ENCODE measurements at places on chromosomes 7 and 10.

- peak; percentile 11 for DNase-seq
Observed at GRCh38 chr7:76122516-76123239, 74.8 kb downstream of the MDH2 start.

- no peak for DNase-seq
Observed at GRCh38 chr7:129535896-129536295, 33.6 kb downstream of the SMKR1 start.

- DNase-seq: peak; percentile 73
Observed at GRCh38 chr7:50281680-50282445, 22.7 kb upstream of the IKZF1 start.

DNA sequence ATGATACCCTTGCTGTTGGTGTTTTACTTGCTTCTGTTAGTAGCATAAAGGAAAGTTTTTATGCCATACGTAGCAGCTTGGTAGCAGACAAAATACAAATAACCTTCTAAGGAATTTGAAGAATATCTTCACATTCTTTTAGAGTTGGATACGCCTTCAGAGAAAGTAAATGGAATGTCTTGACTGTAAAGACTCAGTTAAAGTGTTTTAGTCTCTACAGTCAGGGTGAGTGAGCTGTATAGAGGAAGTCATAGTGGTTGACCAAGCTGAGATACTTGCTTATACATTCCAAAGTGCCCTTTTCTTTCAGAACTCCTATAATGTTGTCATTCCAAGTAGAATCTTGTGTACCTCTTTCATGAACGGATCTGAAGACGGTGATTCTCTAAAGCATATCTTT, 37.7 kb downstream of the RABGEF1 start:
- DNase-seq: no peak

DNA sequence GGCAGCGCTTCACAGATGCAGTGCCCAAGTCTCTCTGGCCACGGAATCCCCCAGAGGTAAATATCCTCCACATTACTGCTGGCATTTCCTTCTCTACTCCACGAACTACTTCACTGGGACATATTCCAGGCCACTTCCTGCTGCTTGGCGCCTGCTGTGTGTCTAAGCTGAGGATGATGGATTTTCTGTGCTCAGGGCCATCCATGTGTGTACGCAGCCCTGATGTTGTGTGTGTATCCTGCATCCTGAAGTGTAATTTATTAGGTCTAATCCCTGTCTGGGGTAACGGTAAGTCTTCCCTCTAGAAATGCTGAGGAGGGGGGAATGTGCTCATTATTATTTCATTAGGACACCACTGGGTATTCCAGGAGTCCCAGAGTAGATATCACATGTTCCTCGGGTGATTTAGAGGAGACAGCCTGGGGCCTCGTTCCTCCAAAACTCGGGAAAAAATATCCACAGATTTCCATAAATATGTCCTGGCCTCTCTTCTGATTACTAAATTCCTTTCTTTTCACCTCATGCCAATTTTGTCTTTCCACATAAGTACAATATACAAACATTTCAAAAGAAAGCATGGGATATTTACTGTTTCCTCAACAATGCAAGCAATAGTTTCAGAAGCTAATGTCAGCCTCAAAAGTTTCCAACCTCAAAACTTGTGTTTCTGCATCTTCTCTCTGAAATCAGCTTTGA, 25.5 kb upstream of the HABP2 start:
- DNase-seq: no peak

GRCh38 chr10:132796846-132797245, 10.9 kb upstream of the NKX6-2 start:
- no peak for DNase-seq

DNA sequence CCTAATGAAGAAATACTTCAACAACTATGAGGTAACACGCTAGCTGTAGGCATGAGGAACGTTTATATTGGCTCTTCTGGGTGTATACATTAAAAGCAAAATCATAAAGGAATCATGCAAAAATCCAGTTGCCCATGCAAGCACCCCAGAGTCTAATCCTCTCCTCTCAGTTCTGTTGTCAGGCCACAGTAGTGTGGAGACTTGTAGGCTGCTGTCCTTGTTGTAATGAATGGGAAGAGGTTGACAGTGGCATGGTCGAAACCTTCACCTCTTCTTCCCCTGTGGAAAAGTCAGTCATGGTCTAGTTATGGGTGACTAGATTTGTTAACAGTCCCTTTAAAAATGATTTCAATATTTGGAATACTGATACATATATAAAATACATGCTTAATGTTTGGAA, 121.3 kb downstream of the CNOT4 start:
- no peak for DNase-seq

DNA sequence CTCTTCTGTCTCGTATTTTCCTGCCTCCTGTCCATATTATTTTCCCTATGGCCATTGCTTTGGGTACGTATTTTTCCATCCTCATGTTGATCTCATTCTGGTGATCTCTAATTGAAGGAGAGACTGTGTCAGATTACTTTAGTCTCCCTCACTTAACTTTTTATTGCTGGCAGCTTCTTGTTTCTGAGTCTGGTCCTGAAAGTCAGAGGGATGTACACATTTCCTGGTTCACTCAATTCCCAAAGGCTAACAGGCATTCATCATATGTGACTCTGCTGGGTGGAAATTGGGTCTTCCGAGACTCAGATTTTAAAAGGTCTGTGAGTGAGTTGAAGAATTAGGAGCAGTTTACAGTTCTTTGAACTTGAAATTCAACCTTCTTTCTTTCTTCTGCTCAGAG, 10.9 kb downstream of the UMAD1 start:
- DNase-seq: no peak

DNA sequence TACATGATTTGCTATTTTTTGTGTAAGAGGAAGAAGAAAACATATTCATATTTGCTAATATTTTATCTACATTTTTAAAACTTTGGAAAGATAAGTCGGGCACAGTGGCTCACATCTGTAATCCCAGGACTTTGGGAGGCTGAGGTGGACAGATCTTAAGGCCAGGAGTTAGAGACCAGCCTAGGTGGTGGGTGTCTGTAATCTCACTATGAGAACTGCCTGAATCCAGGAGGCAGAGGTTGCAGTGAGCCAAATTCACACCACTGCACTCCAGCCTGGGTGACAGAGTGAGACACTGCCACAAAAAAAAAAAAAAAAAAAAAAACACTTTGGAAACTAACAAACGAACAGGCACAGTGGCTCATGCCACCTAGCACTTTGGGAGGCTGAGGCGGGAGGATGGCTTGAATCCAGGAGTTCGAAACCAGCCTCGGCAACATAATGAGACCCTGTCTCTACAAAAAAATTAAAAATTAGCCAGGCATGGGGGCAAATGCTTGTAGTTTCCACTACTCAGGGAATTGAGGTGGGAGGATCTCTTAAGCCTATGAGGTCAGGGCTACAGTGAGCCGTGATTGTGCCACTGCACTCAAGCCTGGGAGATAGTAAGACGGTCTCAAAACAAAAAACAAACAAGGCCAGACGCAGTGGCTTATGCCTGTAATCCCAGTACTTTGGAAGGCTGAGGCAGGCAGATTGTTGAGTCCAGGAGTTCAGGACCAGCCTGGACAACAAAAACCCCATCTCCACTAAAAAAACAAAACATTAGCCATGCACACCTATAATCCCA, 25.6 kb downstream of the HERC4 start:
- DNase-seq: no peak

DNA sequence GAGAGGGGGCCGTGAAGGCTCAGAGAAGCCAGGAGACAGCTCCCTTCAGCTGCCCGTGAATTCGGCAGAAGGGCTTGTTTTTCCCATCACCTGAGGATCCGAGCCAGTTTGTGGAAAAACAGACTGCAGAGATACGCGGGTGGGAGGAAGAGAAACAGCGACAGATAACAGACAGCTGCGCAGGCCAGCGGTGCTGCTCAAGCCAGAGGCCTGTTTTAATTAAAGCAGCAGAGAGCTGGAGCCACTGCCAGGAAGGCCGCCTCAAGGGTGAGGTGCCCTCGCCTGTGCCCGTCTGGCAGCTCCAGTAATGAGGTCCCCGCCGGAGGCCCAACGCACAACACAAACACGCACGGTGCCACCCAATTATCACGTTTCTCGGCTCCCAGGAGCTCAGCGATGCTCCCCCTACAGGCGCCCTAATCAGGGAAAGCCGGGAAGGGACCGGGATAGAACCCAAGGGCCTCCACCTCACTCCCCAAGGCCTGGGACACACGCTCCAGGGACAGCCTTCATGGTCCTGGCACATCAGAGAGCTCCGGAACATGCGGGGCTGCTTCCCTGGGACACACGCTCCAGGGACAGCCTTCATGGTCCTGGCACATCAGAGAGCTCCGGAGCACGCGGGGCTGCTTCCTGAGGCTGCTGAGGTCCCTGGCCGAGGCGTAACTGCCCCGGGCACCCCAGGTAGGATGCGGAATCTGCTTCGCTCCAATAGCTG, 60.6 kb upstream of the DNAAF5 start:
- no peak for DNase-seq

DNA sequence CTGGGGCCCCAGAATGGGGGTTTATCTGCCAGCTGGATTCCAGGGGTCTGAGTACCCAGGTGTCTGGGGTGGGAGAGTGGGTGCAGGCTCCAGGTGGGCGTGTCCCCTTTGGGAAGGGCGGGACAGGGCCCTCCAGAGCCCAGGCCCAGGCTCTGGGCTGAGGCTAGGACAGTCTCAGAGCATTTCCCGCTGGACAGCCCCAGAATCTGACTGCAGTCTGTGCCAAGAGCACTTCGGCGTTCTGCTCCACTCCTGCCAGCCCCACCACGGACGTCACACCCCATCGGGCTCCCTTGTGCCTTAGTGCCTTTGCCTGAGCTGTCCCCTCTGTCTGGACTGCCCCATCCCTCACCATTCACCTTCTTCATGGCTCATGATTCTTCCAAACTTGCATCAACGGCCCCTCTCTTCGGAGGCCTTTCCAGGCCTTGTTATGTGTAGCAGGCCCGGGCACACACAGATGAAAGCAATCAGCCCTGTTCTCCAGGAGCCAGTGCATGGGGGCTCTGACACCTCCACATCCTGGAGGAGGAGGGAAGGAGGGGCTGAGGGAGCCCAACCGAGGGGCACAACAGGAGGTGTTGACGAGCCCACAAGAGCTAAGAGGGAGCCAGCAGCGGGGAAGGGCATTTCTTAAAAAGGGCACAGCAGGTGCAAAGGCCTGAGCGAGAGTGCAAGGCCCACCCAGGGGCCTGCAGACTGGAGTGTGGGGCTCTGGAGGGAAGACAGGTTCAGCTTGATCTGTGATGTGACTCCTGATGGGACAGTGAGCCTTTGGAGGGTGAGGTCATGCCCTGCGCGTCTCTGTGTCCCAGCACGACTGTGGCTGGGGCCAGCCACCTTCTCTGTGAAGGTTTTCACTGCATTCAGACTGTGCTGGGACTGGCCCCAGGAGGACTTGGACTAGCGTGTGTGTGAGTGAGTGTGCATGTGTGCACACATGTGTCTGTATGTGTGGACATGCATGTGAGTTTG, 41.7 kb downstream of the GTF2IRD1 start:
- no peak for DNase-seq

- peak; percentile 52 for DNase-seq
Observed at GRCh38 chr7:39709768-39710311, 86.5 kb downstream of the RALA start.

GRCh38 chr10:110279407-110279986, 25.2 kb downstream of the SMNDC1 start:
- peak; percentile 86 for DNase-seq

DNA sequence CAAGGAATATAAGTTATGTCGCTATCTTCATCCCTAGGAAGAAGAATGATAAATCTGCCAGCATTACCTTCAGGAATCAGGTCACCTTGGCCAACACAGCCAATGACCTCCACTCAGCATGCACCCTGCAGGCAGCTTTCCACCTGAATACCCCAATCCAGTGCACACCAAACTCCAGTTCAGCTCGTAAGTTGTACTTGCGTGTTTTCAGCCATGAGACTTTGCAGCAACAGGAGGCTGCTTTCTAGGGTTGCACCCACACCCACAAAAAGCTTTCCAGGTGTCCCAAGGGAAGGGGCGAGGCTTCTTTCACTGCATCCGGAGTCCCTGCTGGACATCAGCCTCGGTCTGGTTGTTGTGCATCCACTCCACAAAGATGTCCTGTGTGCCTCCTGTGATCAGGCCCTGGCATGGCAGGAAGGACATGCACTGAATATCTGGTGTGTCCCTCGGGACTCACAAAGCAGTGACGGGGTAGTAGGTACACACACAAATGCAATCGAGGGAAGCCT, 282.9 kb downstream of the GRID1 start:
- DNase-seq: no peak

GRCh38 chr7:19295376-19295775, 150.2 kb upstream of the FERD3L start:
- DNase-seq: no peak

DNA sequence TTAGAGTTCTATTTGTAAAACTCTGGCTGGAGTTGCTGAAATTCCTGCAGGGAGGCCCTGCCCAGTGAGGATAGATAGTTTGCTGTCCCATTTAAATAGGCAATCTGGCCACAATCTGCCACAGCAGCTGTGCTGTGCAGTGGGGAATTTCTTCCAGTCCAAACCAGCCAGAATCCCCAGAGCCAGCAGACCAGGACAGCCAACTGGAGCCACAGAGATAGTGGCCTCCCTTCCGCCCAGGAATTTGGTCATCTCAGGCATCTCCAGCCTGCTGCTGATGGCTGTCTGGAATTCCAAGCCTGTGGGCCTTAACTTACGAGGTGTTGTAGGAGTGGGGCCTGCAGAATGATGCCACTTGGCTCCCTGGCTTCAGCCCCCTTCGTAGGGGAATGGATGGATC, 643.4 kb downstream of the DNAJB9 start:
- DNase-seq: no peak

DNA sequence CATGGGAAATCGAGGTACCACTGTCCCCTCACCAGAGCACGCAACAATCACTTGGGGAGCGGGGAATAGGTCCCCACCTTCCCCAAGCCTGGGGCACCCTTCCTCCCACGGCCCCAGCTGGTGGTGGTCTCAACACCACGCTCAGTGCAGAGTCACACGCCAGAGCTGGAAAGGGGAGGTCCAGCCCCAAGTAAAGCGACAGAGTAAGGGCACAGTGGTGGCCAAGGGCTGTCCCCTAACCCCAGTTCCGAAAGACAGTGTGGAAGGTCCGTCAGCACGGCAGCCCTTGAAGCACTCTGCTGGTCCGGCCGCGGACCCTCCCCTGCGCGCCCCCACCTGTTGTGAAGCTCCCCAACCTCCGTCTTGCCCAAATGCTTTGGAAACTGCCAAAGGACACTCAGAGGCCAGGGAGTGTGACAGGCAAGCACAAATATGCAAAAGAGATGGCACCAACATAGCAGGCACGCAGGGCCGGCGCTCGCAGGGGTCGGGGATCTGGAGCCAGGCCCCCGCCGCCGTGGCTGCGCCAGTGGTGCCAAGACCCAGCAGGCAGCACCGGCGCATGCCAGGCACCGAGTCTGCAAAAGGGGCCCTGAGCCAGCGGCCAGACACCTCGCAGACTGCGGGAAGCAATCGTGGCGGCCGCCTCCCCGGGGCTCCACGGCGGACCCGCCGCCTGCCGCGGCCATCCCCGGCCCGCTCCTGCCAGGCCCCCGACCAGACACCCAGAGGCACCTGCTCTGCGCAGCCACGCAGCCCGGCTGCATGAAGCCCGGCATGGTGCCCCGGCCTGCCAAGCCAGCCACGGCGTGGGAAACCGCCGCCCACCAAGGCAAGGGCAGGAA, 51.6 kb upstream of the SRRM3 start:
- DNase-seq: no peak

GRCh38 chr10:124745673-124746072, 1.5 kb upstream of the FAM53B start:
- DNase-seq: peak; percentile 45
